ENCODE measurements at places on chromosomes 12 and 14.

- DNase-seq: no peak
These were observed 31.6 kb downstream of the CCDC92 start for GRCh38 chr12:123941000-123941399.

DNA sequence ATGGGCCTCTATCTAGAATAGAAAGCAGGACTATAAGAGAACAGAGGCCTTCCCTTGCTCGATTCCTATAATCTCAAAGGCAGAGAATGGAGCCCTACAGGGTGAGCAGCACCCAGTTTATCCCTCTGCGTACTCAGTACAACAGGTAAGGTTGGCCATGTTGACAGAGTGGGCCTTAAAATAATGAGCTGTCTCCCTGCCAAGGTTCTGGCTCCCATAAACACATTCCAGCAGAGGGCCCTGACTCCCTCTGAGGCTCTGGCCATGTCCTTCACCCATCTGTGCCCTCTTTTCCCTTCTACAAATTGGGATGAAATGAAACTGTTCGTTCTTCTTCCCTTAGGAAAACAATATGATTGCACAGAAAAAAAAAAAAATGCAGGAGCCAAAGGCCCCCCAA, 16.9 kb upstream of the PNMA1 start:
- peak; percentile 11 for DNase-seq

DNA sequence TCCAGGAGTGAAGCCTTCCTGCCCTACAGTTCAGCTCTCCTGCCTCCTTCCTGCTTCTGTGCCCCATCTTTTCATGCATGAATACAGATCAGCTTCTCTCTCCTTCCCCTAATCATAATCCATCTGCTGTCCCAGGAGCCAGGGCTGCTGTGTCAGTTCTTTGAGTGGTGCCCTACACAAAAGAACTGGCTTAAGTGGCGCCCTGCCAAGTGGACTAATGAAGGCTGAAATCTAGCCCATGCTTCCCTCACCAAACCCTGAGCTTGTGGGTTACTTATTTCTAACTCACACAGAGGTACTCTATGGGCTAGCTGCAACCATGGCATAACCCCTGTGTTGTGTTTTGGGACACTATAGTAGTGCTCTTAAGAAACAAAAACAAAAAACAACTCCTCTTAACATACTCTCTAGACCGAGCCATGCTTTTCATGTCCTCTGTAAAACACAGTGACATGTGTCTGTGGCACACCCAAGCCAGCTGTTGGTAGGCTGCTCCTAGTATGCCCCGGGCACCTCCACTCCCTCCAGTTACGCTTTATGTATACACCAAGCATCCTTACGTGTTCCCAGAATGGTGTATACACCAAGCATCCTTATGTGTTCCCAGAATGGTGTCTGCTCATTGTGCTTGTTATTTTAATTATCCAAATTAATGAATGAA, 19.3 kb upstream of the ETV6 start:
- no peak for DNase-seq

DNA sequence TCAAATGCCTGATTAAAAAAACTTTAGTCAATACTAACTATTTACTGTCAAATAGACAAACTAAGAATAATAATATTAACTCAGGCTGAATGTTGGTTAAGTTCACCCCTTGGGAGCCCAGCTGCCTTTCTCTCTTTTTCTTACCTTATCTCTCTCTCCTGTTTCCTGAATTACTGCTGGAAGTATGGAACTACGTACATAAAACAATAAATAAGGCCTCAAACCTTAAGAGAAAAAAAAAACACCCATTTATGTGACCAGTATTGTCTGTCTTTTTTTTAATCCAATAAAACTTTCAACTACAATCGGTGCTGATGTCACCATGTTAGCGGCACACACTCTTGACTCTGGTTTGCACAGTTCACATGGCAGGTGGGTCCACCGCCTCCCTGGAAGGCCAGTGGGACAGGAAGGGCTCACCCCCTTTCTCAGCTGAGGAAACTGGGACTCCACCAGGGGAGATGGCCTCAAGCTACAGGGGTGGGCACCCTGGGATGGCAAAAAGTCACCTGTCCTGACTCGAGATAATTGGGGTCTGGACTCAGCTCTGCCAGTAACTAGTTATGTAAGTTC, 21.3 kb downstream of the BCL11B start:
- DNase-seq: no peak

DNA sequence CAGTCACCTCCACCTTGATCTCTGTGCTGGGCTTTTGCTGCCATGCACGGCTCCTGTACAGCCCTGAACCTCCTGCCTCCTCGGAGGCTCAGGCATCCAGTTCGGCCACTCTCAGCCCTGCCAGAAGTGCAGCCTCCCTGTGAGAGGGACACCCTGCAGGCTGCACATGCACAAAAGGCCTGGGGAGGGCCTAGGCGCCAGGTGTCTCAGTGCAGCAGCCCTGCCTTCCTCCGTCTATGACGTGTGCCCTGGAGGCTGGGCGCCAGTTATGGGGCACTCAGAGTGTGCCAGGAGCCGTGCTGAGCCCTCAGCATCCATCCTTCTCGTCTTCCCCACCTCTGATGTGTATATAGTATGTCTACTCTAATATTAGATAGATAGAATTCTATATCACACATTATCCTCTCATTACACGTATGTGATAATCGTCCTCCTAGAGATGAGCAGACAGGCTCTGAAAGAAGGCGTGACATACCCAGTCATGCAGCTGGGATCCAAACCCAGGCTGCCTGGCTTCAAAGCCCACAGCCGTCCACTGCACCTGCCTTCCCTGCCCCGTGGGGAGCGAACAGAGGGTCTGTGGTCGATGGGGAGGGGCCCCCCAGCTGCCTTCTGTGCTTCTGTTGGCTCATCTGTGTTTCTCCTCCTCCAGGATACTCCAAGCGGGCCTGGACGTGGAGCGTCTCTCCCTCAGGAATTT, 101.1 kb downstream of the B4GALNT3 start:
- peak; percentile 42 for DNase-seq

- DNase-seq: no peak
These were observed 19.5 kb downstream of the MAPK1IP1L start for GRCh38 chr14:55070981-55071411.

DNA sequence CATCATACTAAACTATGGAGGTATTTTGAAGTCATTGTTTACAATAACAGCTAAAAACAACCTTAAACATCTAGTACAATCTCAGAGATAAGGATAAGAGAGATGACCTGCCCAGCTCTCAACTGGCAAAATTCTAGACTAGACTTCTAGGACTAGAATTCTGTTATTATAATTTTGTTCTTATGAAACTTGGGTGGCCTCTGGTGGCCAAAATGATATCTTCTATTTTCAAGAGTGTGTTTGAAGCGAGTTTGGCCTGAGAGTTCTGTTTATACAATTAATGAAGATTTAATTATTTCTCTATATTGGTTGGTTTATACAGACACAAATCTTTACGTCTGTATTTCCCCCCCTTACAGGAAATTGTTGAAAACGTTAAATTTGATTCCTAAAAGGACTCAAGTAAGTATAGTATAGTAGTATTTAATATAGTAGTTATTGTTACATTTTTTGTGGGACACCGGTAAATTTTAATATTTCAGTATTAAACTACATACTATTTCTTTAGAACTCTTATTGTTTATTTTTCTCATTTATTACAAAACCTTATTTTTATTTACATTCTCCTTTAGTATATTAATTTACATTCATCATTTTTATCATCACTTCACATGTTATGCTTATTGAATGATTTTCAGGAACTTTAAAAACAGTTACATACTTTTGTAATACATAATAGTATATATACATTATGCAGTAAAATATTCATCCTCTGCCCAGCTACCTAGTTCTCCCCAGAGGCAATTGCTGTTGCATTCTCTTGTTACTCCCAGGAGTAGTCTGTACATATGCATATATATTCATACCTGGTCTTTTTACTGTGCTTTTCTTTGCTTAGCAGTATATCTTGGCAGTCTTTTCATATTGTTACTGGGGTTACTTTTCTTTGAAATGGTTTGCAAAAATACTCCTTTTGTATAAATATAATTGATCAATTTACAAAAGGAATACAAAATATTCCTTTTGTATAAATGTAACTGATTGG, 6.6 kb downstream of the PPHLN1 start:
- DNase-seq: no peak
